Fibroblast of skin of left biceps (primary cell): ENCODE measurements at places on chromosomes 3 and 15.
A peak's percentile ranks its signal among the peaks of the same experiment; 100 is the strongest.

GRCh38 chr3:51706788-51707731, at the start of gene GRM2:
Gene GRM2, plus strand, starts transcription at chr3:51707068. Its CDS starts 1,916 bp downstream, at chr3:51708984.
- peak; percentile 56 for DNase-seq

GRCh38 chr3:46730819-46731218, 13.2 kb upstream of the PRSS50 start:
- no peak for DNase-seq

- DNase-seq = no peak
Measured at GRCh38 chr3:73072634-73073033, 11.2 kb downstream of the EBLN2 start.

GRCh38 chr15:70633103-70633831, 130.1 kb downstream of the UACA start:
- DNase-seq = no peak
